ENCODE measurements at places on chromosomes 13 and 19.

- DNase-seq: no peak
Measured at GRCh38 chr19:6373813-6374108, 1.2 kb downstream of the ALKBH7 start.

DNA sequence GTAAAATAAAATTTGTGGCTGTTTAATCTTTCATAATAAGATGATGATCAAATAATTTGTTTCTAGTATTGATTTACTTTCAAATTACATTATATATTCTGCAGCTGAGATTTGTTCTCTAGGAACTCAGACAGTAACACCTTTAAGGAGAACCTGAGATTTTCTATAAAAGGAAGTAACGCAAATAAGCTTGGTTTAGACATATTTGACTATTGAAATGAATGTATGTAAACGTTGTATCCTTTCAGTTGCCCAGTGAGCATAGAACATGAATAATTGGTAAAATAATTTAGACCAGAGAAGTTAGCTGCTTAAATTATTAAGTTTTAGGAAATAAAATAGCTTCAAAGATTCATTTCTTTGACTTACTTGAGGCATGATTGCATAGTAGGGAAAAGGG, 3.1 kb downstream of the CDK8 start:
- DNase-seq: no peak

DNA sequence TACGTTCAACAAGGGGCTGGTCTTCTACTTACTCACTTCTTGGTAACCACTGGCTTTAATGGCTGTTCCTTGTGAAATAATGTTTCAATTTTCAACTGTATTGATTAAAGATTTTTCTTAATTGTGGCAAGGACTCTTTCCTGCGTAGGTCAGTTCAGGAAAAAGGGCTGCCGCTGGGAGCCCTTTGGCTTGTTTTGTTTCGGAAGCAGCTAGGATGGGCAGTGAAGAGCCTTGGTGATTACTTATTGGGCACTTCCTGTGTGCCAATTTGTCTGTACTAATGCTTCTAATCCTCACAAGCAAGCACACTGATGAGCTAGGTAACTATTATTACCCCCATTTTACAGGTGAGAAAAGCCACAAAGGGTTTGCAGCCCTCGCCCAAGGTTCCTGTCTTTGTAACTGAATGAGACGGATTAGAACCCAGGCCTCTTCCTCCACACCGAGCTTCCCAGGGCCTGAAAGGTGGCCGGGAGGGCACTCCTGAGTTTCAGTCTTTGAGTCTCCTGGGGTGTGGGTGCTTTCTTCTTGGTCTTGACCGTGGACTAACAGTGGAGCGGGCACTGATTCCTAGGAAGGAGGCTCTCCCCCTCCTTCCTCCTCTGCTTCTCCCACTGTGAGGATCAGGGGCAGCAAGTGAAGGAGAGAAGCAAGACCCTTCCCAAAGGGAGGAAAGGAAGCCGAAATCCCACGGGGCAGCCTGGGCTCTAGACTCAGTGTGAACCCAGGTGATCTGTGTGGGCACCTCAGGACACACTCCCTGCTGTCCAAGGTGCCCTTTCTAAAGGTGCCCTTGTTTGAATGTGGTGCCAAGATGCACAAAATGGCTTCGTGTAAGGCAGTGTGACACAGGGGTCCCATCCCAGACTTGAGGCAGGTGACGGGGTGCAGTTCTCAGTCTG, 3.7 kb downstream of the COL4A2 start:
- no peak for DNase-seq

GRCh38 chr13:59492030-59492636, 671.6 kb downstream of the DIAPH3 start:
- no peak for DNase-seq

- no peak for DNase-seq
Measured at GRCh38 chr13:22893777-22894176, 287.0 kb upstream of the SGCG start.

DNA sequence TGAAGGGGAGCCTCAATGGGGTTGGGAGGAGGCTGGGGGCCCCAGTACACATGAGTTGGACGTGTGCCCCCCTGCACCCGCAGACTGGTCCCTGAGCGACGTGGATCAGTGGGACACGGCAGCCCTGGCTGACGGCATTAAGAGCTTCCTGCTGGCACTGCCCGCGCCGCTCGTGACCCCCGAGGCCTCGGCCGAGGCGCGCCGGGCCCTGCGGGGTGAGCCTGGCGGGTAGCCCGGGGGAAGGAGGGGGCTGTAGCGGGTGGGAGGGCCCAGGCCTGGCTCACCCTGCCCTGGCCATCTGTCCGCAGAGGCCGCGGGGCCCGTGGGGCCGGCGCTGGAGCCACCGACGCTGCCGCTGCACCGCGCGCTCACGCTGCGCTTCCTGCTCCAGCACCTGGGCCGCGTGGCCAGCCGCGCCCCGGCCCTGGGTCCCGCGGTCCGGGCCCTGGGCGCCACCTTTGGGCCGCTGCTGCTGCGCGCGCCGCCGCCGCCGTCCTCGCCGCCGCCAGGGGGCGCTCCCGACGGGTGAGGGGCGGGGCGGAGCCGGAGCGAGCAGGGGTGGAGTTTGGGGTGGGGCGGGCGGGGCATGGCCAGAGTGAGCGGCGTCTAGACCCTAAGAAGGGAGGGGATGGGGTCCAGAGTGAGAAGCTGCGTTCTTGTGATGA, 8.1 kb downstream of the PIK3R2 start:
- peak; percentile 67 for DNase-seq

GRCh38 chr19:4108767-4109625, 14.9 kb downstream of the MAP2K2 start:
- no peak for DNase-seq

DNA sequence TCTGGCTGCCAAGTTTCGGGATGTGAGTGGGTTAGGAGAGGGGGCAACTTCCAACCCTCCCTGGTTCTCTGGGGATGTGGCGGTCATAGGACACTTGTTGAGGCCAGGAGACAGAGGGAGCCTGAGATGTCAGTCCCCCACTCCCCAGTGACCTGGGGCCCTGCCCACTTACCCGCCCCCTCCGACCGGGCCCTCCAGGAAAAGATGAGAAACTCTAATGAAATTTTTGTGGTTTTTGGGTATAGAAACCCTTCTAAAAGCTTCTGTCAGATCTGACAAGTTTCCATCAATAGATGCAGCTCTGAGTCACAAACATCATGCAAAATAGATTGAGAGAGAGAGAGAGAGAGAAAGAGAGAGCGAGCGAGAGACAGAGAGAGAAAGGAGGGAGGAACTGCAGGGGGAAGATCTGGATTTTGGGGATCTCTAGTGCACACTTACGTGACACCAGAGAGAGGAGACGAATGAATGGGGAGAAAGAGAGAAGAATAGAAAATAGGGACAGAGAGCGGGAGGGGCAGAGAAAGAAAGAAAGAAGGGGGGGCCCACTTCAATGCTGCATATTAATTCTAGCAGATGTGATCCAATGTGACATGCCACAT, 94.0 kb downstream of the PTPRS start:
- DNase-seq: peak; percentile 26

GRCh38 chr13:67075239-67075638, 154.9 kb downstream of the PCDH9 start:
- DNase-seq: peak; percentile 6

- DNase-seq: no peak
Measured at GRCh38 chr19:31639306-31639705, 290.1 kb upstream of the TSHZ3 start.

GRCh38 chr13:102845289-102845629, 573 bp upstream of the ERCC5 start:
- DNase-seq: no peak

DNA sequence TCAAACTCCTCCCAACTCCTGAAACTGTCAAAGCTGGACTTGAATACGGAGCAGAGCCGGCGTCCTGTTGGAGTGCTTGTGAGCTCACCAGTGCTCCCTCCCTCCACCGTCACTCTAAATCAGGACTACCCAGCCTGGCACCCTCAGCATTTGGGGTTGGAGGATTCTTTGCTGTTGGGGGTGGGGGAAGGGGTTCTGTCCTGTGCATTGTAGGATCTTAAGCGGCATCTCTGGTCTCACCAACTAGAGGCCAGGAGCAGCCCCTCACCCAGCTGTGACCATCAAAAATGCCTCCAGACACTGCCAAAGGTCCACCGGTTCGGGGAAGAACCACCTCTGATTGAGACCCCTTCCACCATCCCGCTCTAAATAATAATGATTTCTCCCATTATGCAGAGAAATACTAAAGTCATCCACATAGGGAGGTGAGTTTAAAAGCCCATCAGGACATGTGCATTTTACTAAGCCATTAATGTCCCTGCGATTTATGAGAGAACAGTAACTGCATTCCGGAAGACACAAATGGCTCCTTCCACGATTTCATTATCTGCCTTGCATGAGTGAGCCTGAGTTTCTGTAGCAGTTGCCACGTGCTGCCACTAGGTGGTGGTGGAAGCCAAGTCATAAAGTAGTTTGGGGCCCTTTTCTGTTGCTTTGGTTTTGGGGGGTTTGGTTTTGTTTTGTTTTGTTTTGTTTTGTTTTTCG, 16.1 kb upstream of the USP29 start:
- peak; percentile 69 for DNase-seq

- DNase-seq: no peak
Measured at GRCh38 chr19:28706693-28707092, 506.3 kb downstream of the UQCRFS1 start.

GRCh38 chr19:38323291-38323690, 3.6 kb downstream of the KCNK6 start:
- DNase-seq: no peak
